HAP-1 (cell line): ENCODE measurements at places on chromosomes 2 and 18.

DNA sequence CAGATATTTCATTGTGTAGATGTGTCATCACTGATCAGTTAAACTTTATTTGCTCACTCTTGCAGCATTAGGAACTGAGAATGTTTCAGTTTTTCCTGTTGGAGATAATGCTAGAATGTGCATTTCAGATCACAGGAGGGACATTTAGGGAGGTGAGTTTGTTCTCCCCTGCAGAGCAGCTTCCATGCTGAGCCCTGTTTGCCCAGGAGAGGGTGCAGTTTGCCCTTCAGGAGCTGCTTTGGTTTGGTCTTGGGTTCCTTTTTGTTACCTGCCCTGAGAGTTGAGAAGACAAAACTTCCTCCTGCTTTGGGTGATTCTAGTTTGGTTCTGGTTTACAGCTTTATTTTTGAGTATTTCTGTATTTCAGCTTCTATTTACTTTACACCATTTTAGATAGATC lies 49.9 kb downstream of the DGKD start:
- no peak for DNase-seq

GRCh38 chr2:16319551-16320121 lies 346.0 kb downstream of the CYRIA start:
- no peak for DNase-seq

DNA sequence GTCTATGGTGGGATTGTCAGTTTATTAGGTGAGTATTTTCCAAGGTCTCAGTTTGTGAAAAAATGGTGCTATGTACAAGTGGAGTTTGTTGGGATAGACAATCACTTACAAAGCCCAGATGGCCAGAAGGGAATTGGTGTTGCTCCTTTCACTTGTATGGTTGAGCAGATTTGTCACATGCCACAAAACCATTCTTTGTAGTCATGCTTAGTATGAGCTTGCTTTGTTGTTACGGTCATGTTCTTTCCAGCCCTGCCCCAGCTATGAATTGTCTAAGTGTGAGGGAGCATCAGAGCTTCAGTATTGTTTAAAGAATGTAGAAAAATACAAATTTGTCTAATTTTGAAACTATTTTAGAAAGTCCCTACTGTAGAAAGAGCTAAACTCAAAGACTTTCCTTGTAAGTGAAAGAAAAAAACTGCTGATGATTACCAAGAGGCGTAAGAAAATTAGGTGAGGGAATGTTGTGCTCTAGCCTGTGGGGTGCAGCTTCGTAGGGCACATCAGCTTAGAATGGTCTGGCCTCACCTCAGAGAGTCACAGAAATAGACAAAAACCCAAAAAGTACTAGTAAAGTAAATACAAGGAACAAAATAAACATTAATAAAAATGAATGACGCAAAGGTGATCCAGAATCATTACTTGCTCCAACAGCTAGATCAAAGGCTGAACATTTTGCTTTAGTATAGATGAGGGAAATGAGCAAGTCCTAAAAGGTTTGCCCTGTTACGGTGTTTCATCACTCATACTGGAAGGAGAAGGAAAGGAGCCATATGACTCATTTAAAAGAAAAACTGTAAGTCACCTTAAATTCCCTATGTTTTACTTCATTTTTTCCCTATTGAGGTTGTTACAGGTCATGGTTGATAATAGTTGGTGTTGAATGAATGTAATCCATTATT lies 9.2 kb downstream of the TGIF1 start:
- DNase-seq, result no peak

DNA sequence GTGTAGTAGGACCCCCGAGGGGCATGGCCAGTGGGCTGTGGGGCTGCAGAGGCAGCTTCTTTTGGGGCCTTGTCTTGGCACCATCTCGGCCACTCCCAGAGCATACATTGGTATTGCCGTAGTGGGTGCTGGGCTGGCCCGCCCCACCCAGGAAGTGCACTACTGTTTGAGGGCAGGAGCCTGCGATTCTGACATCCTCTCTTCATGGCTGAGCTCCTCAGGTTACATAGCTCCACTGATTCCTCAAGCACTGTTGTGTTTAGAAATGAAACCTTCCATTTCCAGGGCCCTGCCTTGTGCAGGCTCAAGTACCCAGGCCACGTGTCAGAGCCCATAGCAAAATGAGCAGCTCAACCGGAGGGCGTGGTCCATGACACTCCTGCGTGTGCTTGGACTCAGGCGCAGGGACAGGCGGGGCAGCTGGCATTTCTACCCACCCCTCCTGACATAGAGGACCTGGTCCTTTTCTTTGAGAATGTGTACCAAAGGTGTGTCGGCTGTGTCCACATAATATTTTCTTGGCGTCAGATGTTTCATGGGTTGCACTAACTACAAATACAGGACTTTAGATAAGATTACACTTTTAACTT lies 67.9 kb downstream of the DGKD start:
- no peak for DNase-seq
